A549 treated with CORT108297 at 1 μM for 4 hours (cell line): ENCODE measurements at places on chromosomes 2 and 18. TPM values are rescaled to one million over a fixed set of nuclear protein-coding genes. Genes with fewer than 3 reads are reported as not detected.

Gene ABCG5
- not detected in 5 replicates for total RNA-seq

Gene EFR3B
- 12.8 to 15.3 TPM (median 13.5 TPM) in 5 replicates for total RNA-seq

Gene AOX1
- total RNA-seq, result 2.8 to 4.2 TPM (median 3.5 TPM) in 5 replicates

Gene ZNF521
- total RNA-seq, result not detected in 5 replicates

Gene LIMS2
- 5.4 to 7.6 TPM (median 6.6 TPM) in 5 replicates for total RNA-seq

Gene PDCD1
- total RNA-seq, result not detected in 5 replicates

Gene SNTG2
- not detected in 5 replicates for total RNA-seq

Gene GALNT3
- total RNA-seq, result 0.04 to 0.05 TPM in 2 of 5 replicates, not detected in the others

Gene DOK6
- not detected in 5 replicates for total RNA-seq

Gene UNC80
- not detected in 5 replicates for total RNA-seq

Gene GRP
- not detected in 5 replicates for total RNA-seq

Gene KCNK3
- total RNA-seq, result 0.53 to 1.2 TPM (median 1.0 TPM) in 5 replicates

Gene PRKAG3
- total RNA-seq, result not detected in 5 replicates

Gene ERFE
- 5.1 to 10.4 TPM (median 7.6 TPM) in 5 replicates for total RNA-seq

Gene CREG2
- 6.9 to 11.3 TPM (median 10.2 TPM) in 5 replicates for total RNA-seq

Gene DCDC2C
- 0.22 to 0.55 TPM (median 0.52 TPM) in 5 replicates for total RNA-seq

Gene STK39
- 14.0 to 20.2 TPM (median 17.7 TPM) in 5 replicates for total RNA-seq

Gene RND3
- 49.5 to 68.6 TPM (median 53.9 TPM) in 5 replicates for total RNA-seq

Gene REG1A
- total RNA-seq, result not detected in 5 replicates

Gene BMP10
- total RNA-seq, result not detected in 5 replicates

Gene DSG1
- total RNA-seq, result not detected in 5 replicates

Gene TRMT61B
- total RNA-seq, result 14.5 to 22.3 TPM (median 16.9 TPM) in 5 replicates

Gene ONECUT2
- total RNA-seq, result 0.31 to 0.63 TPM (median 0.41 TPM) in 5 replicates

Gene SNORC
- total RNA-seq, result 4.8 to 13.5 TPM (median 9.7 TPM) in 5 replicates

Gene SLC19A3
- 2.4 to 3.5 TPM (median 2.6 TPM) in 5 replicates for total RNA-seq

Gene ARHGAP25
- total RNA-seq, result 0.12 to 0.36 TPM (median 0.19 TPM) in 5 replicates

Gene SERPINB4
- 0.14 to 0.25 TPM (median 0.19 TPM) in 5 replicates for total RNA-seq

Gene IL36RN
- total RNA-seq, result 0.05 to 0.25 TPM (median 0.14 TPM) in 4 of 5 replicates, not detected in the other

Gene KIF3C
- 44.1 to 60.7 TPM (median 53.1 TPM) in 5 replicates for total RNA-seq

Gene GNLY
- total RNA-seq, result 0.08 TPM in 1 of 5 replicates, not detected in the others

Gene GPR39
- total RNA-seq, result 8.3 to 9.9 TPM (median 9.3 TPM) in 5 replicates

Gene ELOA2
- total RNA-seq, result not detected in 5 replicates

Gene DRC1
- total RNA-seq, result 0.19 to 0.34 TPM (median 0.25 TPM) in 5 replicates

Gene NXPH2
- total RNA-seq, result not detected in 5 replicates

Gene MEIS1
- total RNA-seq, result 1.5 to 1.9 TPM (median 1.8 TPM) in 5 replicates

Gene RGPD6
- 6.9 to 14.9 TPM (median 7.3 TPM) in 5 replicates for total RNA-seq

Gene FBXO41
- 4.1 to 6.4 TPM (median 5.5 TPM) in 5 replicates for total RNA-seq

Gene PJVK
- total RNA-seq, result 1.1 to 1.5 TPM (median 1.3 TPM) in 5 replicates

Gene TMEM178A
- 0.13 to 0.17 TPM (median 0.16 TPM) in 5 replicates for total RNA-seq

Gene VIL1
- 0.17 to 0.37 TPM (median 0.25 TPM) in 5 replicates for total RNA-seq

Gene PARD6G
- 2.8 to 3.5 TPM (median 3.2 TPM) in 5 replicates for total RNA-seq

Gene INPP5D
- 0.29 to 0.60 TPM (median 0.45 TPM) in 5 replicates for total RNA-seq

Gene CRYGD
- not detected in 5 replicates for total RNA-seq

Gene SCYGR4
- total RNA-seq, result not detected in 5 replicates

Gene TEKT4
- not detected in 5 replicates for total RNA-seq

Gene ACMSD
- total RNA-seq, result not detected in 5 replicates

Gene SLC8A1
- 0.27 to 0.57 TPM (median 0.40 TPM) in 5 replicates for total RNA-seq

Gene MATN3
- 9.1 to 16.9 TPM (median 14.0 TPM) in 5 replicates for total RNA-seq
